ENCODE measurements at places on chromosomes 1 and 21.

DNA sequence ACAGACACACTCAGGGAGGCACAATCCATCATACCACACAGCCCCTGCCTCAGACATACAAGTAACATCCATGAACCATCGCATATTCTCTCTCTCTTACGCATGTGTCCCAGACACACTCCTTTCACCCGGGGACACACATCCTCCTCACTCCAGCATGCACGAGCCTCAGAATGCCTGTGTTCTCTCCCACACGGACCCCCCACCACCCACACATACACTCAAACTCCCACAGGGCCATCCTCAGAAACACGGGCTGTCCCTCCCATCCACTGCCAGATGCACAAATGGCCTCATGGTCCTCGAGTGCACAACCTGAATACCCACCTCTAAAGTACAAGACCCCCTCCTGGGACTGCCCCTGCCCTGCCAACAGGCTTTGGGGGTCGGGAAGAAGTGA is 2.2 kb upstream of the C1QC start:
- no peak for DNase-seq

GRCh38 chr1:109530457-109531087 is 9.1 kb upstream of the GPR61 start:
- DNase-seq: no peak

DNA sequence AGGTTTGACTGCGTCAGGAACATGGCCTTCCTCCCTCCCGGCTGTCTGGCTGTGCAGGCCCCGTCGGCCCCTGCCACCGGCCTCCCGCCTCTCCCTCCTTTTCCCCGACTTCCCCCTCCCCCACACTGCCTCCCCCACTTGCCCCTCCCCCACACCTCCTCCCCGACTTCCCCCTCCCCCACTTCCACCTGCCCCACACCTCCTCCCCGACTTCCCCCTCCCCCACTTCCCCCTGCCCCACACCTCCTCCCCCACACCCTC is 52.6 kb downstream of the SLC19A1 start:
- no peak for DNase-seq

- DNase-seq: no peak
Measured at GRCh38 chr21:33063907-33064622, 5.9 kb upstream of the OLIG1 start.

DNA sequence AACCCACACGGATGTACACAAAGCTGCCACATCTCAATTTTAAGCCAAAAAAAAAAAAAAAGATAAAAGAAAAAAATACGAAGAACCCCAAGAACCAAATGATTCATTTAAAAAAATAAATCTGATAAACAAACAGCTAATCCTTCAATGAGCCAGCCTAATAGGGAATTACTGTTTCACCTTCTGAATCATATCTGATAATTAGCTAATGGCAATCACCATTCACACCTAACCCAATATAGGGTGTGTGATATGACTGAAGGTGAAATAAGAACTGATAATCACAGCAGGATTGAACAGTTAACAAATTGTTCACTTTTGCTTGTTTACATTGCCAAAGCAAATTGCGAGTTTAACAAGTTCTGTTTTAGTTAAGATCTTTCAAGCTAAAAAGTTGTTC is 61.4 kb downstream of the LAMC2 start:
- DNase-seq: no peak

- no peak for DNase-seq
Measured at GRCh38 chr1:78291872-78292271, 198.9 kb upstream of the PTGFR start.

DNA sequence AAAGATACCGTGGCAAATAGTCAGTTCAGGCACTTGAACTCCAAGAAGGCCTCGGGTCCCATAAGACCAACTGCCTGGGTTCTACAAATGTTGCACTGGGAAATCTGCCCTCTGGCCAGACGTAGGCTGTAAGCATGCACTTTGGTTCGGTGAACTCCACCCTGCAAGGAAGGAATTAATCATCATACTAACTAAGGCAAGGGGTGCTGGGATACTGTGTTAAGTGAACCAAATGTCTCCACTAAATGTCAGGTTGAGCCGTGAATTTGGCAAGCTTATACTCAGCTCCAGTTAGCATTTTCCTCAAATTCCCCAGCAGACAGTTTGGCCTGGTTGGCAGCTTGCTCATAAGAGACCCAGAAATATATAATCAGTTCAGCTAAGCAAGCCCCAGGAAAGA is 385.9 kb downstream of the GPATCH2 start:
- DNase-seq: no peak

- no peak for DNase-seq
Measured at GRCh38 chr1:92989936-92990583, 28.8 kb upstream of the DIPK1A start.

DNA sequence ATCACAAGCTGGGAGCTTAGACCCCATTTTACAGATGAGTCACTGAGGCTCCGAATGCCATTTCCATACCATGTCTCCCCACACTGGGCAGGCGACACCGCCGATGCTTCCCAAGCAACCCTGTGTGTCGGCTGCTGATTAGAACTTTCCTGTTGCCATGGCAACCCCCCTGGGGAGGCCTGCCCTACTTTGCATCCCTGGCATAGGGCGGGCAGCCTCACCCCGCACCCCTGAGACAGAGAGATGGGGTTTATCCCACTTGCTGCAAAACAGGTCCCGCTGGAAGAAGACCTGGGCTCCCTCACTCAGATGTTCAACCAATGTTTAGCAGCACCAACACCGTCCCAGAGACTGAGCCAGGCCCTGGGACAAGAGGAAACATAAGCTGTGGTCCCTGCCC is 81.5 kb downstream of the CAMK2N1 start:
- no peak for DNase-seq

GRCh38 chr1:183598386-183598785 is 8.1 kb upstream of the NCF2 start:
- no peak for DNase-seq

- no peak for DNase-seq
Measured at GRCh38 chr1:201676197-201676596, 137.3 kb downstream of the NAV1 start.

DNA sequence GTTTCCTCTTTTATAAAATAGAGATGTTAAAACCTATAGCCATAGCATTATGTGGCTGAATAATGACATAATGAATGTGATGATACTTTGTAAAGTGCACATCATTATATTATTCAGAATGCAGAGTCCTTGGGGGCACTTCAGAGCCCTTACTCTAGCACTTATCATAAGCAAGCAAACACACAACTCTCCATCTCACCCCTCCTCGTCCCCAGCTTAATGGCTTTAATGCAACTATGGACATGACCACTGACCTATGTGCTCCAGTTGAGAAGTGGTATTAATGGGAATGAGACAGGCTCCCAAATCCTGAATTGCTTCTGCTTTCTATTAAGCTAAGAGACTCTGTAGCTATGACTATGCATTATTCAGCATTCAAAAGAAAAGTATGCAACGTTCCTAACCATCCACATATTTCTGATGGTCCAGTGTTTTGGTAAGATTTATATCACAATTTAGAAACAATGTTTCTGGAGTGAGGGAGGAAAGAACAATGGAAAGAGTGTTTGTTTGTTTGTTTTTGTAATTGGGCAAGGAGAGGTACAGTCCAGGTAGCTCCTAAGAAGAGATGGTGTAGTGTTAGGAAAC is 194.0 kb upstream of the PLXNA2 start:
- DNase-seq: no peak

DNA sequence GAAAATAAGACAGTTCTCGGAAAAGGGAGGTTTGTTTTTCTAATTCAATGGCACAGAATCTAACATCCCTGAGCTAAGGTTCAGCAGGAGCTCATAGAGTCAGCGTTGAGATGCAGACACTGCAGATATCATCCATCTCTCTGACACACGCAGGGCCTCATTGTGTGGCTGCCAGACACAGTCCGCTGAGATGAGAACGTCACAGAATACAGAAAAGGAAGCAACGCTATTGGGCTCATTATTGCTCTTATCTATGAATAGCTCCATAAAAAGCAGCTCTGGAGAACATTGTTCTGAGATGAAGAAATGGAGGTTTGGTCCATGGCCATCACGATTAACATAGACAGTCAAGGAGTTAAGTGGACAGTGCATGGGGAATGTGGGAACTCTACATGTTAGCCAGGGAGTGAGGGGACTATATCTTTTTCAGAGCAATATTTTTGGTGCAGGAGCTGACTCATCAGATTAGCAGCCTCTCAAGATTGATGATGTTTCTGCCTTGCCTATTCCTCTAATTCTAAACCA is 771.6 kb upstream of the CXADR start:
- DNase-seq: no peak

GRCh38 chr1:5733596-5733995 is 258.6 kb downstream of the NPHP4 start:
- DNase-seq: no peak

DNA sequence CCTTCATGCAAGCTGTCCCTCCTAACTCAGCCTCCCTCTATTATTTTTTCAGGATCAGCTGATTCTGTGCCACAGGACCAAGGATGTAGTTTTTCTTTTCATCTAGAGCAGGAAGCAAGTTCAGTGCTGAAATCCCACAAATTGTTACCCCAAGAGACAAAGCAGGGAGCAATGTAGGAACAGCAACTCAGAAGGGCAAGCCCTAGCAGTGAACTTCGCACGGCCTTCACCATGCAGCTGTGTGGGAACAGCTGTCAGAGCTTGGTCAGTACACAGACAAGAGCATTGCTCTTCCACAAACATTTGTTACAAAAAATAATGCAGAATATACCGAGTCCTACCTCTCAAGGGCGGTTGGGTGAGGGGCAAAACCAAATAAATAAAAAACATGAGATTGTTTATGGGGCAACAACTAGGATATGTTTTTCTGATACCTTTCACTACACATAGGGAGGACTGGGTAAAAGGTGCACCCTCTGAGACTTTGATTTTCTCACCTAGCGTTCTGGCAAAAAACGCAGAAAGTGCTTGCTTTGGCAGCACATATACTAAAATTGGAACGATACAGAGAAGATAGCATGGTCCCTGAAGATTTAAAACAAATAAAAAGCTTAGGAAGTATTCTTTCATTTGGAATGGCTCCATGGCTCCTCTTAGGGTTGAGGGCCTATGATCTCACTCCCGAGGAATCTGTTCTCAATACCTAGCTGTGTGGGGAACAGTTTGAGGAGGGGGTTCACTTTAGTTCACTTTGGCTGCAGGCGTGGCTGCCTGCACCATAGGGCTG is 37.1 kb upstream of the ANGPTL7 start:
- no peak for DNase-seq

DNA sequence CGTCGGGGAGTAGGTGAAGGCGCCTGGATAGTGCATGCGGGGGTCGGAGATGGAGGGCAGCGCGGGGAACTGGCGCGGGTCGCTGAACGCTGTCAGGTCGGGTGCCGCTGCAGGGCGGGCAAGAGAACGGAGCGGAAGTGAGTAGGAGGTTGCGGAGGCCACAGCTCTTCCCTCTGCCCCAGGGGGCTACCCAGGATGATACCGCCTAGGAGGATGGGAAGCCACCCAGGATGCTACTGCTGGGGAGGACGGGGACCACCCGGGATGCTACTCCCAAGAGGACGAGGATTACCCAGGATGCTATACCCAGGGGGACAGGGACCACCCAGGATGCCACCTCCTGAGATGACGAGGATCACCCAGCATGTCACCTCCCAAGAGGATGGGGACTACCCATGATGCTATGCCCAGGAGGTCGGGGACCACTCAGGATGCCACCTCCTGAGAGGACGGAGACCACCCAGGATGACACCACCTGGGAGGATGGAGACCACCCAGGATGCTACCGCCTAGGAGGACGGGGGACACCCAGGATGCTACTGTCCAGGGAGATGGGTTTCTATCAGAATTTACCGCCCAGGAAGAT is 123.8 kb downstream of the CLIC6 start:
- DNase-seq: no peak

- no peak for DNase-seq
Measured at GRCh38 chr1:159005676-159006075, 4.0 kb upstream of the IFI16 start.

- DNase-seq: no peak
Measured at GRCh38 chr1:235434001-235434400, 66.8 kb downstream of the TBCE start.

- DNase-seq: no peak
Measured at GRCh38 chr1:226971765-226972164, 31.7 kb downstream of the COQ8A start.

Measured in activated CD4-positive, alpha-beta T cell treated with anti-CD3 and anti-CD28 coated beads, Interleukin-2, amount 50 U/mL, for 1 hour (primary cell).